ENCODE measurements at places on chromosomes 2 and 18. TPM values are rescaled to one million over a fixed set of nuclear protein-coding genes. Genes with fewer than 3 reads are reported as not detected.

The POTEJ gene
- total RNA-seq: not detected

The HDLBP gene
- 148 TPM for total RNA-seq

The OTOS gene
- total RNA-seq: not detected

The ABCB11 gene
- not detected for total RNA-seq

The PIEZO2 gene
- not detected for total RNA-seq

The IL36G gene
- total RNA-seq: not detected

The SF3B1 gene
- 768 TPM for total RNA-seq

GRCh38 chr2:70702711-70703395 lies 65.1 kb downstream of the ADD2 start:
- no peak for DNase-seq

GRCh38 chr2:65282477-65283053 lies 54.9 kb downstream of the ACTR2 start:
- no peak for DNase-seq

GRCh38 chr2:177501186-177501585 lies 108.6 kb downstream of the AGPS start:
- DNase-seq: no peak

GRCh38 chr2:23409248-23409647 lies 24.3 kb downstream of the KLHL29 start:
- DNase-seq: no peak

DNA sequence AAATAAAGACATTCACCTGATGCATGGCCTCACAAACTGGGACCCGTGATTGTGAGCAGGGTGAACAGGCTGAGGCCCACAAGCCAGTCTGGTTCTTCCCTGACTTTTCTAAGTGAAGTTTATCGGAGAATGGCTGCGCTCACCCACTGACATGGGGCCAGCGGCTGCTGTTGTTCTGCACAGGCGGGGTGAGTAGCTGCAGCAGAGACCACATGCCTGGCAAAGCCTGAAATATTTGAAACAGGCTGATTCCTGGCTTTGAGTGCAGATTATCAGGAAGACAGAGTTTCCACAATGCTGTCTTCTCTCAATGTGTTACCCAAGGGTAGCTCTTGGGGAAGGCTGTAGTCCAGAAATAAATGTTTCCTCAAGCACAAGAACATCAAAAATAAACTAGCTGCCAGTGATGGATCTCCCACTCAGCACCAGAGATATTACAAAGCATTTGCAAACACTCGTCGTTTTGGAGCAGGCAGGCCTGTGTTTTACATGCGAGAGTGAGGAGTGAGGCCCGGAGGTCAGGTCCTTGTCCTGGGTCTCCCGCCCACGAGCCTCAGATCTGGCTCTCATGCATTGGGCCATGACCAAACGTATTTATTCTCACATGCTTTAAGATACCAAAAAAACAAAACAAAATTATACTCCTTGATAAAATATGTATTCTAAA lies 647.1 kb downstream of the GALR1 start:
- DNase-seq: no peak

- DNase-seq: no peak
Measured at GRCh38 chr2:131036696-131037397, 56.4 kb downstream of the FAM168B start.

DNA sequence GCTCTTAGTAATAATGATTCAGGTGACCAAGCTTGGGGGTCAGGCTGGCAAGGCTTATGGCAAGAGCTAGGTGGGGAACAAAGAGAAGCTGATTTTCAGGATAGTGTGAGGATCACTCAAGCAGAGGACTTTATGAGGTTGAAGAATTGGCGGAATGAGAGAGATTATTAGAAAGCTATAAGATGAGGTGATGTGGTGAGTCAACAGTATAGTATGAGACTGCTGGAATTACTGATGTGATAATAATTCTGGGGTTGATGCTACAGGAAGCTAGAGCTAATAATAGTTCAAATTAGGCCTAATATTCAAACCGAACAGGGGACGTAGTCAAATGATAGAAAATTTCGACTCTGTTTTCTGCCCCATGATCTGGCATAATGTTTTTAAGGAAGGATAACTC lies 2115.3 kb upstream of the PIK3C3 start:
- DNase-seq: no peak

DNA sequence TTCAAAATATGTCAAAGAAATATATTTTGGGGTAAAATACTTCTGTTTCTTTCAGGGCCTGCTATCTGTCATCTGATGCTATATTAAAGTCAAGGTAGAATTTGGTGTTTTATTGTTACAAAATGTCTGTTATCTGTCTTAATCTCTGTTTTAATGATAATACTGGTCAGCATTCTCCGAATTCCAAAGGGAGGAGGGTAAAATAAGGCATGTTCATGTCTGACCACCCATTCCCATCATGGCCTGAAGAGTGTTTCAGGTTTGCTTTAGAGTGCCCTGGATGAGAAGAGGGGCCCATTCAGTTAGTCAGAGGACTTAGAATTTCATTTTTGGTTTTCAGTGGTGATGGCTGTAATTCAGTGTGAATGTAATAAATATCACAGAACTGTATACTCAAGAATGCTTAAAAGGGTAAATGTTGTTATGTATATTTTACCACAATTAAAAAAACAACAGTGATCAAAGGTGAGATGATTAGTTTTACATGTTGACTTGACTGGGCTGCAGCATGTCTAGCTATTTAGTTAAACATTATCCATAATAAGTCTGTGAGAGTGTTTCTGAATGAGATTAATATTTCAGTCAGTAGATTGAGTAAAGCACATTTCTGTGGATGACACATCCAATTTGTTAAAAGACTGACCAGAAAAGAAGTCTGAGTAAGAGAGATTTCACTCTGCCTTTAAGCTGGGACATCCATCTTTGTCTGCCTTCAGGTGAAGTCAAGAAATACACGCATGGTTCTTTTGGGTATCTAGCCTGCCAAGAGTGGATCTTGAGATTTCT lies 467.9 kb upstream of the SYT4 start:
- DNase-seq: no peak

GRCh38 chr2:37720533-37721200 lies 49.2 kb upstream of the CDC42EP3 start:
- no peak for DNase-seq

DNA sequence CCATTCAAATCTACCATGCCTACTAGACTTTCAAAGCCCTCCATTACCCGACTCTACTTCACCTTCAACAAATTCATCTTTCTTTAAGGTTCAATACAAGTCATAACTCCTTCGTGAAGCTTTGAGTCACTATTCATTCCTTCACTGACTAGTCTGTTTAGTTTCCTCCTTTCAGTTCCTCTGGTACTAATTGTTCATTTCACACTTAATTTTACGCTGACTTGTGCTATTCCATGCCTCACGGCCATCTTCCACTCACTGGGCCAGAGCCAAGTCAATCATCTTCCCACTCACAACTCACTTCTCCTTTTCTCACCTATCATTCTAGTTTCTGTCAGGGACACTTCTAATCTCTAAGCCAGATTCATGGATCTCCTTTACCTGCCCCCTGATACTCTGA lies 136.2 kb downstream of the MTX2 start:
- DNase-seq: no peak

- no peak for DNase-seq
Measured at GRCh38 chr2:208360259-208361076, 46.1 kb upstream of the PTH2R start.

- no peak for DNase-seq
Measured at GRCh38 chr2:152445791-152446201, 110.8 kb downstream of the FMNL2 start.

DNA sequence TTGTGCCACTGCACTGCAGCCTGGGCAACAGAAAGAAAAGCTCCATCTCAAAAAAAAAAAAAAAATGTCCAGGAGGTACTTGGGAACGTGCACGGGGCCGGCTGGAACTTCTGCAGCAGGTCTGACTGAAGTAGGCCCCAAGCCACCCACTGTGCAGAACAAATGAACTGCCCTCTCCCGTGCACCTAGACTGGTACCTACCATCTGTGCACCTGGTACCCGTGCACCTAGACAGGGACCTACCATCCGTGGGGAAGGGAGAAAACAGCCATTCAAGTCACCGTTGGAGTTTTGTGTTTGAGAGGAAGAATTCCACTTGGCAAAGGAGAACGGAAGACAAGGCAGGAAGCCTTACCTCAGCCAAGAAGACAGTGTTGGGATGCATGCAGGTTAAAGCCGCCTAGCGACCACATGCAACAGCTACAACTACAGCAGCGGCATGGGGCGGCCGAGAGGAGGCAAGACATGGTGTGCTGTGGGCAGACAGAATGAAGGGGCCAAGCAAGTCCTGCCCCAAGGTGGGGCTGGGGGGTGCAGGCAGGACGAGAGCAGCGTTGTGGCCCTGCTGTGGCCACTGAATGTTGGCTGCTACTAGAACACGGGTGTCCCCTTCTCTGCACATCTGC lies 16.1 kb downstream of the ST3GAL5 start:
- no peak for DNase-seq

GRCh38 chr18:44325903-44326635 lies 354.6 kb upstream of the SETBP1 start:
- DNase-seq: no peak

DNA sequence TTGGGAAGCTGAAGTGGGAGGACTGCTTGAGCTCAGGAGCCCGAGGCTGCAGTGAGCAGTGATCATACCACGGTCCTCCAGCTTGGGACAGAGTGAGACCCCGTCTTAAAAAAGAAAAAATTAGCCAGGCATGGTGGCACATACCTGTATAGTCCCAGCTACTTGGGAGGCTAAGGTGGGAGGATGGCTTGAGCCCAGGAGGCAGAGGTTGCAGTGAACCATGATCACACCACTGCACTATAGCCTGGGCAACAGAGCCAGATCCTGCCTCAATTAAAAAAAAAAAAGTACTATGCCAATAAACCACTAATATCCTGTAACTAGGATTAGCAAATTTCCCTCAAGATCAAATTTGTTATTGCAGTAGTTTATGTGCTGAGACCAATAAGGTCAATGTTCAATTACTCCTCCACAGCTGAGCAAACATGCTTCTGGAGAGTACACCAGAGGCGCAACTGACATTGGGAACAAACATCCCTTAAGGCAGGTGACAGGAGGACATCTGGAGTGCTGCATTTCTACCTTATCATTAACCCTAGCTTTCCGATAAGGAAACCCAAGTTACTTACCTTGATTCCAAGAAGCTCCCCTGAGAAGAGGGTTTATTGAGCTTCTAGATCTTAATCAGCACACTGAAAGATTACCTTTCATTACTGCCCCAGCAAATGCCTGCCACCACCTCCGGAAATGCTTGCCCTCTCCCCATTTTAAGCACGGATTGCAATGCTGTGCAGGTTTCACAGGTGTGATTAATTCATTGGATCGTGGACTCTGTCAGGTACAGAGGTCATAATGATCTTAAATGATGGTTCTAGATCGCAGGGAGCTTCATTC lies 26.2 kb downstream of the MGAT4A start:
- DNase-seq: no peak

DNA sequence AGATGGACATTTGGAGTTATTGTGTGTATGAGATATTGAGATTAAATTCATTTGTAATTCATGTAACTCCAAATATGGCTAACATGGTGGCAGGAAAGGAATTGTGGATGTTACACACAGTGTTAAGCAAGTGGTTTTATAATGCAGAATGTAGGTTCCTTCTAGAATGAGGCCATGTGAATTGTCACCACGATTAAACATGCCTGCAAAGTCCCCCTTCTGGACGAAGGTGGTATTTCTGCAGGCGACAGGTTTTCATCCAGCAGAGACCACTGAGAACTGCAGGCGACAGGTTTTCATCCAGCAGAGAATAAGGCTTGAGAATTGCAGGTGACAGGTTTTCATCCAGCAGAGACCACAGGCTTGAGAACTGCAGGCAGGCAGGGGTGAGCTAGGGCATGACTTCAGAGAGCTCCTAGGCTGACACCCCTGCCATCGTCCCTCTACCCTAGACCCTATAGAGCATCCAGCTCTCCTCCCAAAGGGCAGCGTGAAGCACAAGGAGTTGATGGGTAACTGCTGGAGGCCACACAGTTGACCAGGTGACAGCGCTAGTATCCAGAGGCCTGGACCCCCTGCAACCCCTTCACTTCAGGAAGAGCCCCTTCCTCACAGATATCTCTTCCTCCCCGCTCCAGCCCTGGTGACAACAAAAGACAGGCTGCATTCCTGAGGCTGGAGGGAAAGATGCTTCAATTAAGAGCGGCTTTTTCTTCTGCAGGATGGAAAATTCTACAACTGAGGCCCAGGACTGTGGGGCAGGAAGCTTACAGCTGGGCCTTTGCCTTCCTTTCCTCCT lies 175.8 kb downstream of the LOXHD1 start:
- DNase-seq: peak; percentile 19

- no peak for DNase-seq
Measured at GRCh38 chr2:215799194-215799593, 214.2 kb downstream of the MREG start.

- no peak for DNase-seq
Measured at GRCh38 chr18:621291-622043, 24.7 kb downstream of the CLUL1 start.

GRCh38 chr18:51137026-51137729 lies 60.3 kb downstream of the MEX3C start:
- no peak for DNase-seq

GRCh38 chr2:82109418-82109817 lies 1804.9 kb upstream of the LRRTM1 start:
- DNase-seq: no peak

DNA sequence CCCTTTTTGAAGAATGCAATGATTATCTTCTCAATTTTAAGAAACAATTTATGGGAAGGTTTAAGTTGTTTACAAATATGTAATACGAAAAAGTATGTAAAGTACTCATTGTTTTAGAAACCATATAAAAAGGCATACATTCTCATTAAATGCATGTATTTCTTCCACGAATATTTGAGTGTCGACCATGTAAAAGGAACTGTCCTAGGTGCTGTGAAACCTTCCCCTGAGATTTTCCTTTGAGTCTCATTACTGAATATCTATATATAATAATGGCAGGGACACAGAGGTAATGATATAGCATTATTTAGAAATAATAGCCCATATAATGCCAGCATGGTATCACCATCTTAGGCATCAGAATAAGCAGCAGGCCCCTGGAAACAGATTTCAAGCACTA lies 239.3 kb downstream of the ERBB4 start:
- DNase-seq: no peak

- DNase-seq: no peak
Measured at GRCh38 chr18:38307914-38308313, 742.3 kb upstream of the CELF4 start.

DNA sequence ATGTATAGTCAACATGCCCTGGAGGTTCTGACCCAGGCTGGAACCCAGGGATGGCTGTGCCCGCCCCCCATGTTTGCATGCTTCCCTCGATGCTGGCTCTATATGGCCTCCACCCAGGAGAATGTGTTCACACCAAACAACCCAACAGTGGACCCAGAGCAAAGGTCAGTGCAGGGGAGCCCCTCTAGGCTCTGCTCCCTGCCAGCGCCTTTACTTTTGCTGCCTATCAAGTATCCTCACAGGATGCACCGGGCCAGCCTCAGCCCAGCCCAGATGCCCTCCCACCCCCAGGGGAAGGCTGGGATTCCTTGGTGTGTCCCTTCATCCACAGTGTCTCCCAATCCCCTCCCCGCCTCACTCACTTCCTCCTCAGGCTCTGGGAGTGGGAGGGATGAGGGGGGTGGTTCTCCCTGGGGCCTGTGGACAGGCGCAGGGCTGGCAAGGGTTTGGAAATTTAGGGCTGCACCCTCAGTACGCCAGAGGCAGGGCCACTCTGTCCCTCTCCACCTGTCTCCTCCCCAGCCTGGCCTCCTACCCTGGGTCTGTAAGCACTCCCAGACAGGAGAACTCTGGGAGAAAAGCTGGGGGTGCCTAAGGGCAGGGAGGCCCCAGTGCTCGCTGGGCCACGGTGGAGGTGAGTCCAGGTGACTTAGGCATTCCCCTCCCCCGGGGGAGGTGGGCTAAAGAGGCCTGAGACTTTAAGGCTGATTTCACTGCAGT lies 2.3 kb downstream of the ATP6V1B1 start:
- no peak for DNase-seq

All from naive thymus-derived CD8-positive, alpha-beta T cell (primary cell).